NCI-H748 treated with DMSO at 0.1 percent for 48 hours (cell line): ENCODE measurements at places on chromosomes 1 and 21.

DNA sequence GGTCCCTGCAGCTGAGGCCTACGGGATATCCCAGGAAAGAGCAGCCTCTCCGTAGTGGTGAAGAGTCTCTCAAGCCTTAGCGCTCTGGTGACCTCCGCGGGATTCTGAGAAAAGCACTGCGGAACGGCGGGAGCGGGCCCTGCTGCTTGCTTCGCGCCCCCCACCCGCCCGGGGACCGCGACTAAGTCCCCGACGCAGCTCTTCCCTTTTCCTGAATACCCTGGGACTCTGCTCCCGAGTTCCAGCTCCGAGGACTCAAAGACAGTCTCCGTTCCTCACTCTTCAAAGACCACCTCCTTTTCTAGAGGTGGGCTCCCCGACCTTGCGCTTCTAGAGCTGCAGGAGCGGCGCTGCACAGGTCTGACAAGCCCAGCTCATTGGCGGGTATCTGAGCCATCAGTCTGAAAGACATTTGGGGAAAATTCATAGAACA, 3.6 kb upstream of the PRRX1 start:
- no peak for DNase-seq

GRCh38 chr1:229440851-229441537, 7.1 kb upstream of the ACTA1 start:
- DNase-seq: no peak

- no peak for DNase-seq
These were observed 48.1 kb downstream of the KIF21B start for GRCh38 chr1:200975458-200975857.

- no peak for DNase-seq
These were observed 29.0 kb downstream of the TGFBR3 start for GRCh38 chr1:91856996-91857395.

GRCh38 chr1:85371021-85371420, 93.9 kb downstream of the DDAH1 start:
- no peak for DNase-seq

DNA sequence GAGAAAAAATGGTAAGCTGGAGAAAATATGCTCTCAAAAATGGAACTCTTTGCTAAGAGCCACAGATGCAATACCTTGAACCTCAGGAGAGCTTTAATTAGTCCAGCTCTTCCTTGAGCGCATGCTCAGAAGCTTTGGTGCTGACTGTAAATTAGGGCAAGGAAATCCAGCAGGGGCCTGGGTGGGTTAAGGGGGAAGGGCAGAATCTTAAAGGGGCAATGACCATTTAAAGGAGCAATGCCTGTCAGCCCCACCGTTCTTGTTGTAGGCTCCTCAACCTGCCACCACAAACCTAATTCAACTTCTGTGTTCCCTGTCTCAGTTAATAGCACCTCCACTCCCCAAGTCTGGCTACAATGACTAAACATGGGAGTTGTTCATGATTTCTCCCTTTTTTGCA, 6.8 kb upstream of the SLC22A15 start:
- DNase-seq: no peak

- no peak for DNase-seq
These were observed 49.7 kb upstream of the HMGB4 start for GRCh38 chr1:33814166-33814565.

- no peak for DNase-seq
These were observed 86.4 kb downstream of the SYF2 start for GRCh38 chr1:25145775-25146393.

GRCh38 chr21:16134134-16134533, 404.4 kb downstream of the USP25 start:
- DNase-seq: no peak

DNA sequence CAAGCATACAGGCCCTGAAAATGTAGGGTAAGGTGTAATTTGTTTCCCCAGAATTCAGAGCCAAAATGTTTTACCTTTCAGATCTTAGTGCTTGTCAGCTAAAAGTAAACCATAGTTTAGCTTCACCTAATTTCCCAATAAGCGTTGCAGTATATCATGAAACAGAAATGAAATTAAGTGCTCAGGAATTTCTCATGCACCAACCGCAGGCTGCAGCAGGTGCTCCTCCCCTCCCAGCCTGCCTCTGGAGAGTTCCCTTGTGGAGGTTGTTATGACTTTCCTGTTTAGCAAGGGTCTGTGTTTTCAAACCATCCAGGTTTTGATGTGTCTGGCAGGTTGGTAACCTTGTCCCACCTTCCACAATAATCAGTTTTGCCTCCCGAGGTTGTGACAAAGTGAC, 118.5 kb downstream of the HLX start:
- no peak for DNase-seq

DNA sequence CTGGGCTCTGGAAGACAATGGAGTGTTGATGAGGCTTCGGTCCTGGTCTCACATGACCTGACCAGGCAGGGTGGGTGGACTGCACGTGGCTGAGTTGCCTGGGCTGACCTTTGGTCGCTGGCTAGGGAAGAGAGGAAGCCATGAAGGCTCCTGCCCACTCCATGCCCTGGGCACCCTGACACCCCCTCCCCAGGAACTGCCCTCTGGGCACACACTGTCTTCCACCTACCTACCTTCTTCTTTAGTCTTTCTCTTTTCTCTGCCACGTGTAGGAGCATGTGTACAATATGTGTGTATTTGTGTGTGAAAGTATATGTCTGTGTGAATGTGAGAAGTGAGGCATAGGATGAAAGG, 15.1 kb downstream of the POU3F1 start:
- DNase-seq: no peak

- DNase-seq: no peak
These were observed 126.5 kb downstream of the ADSS2 start for GRCh38 chr1:244325056-244325758.
